T-helper 9 cell (primary cell): ENCODE measurements at places on chromosomes 16 and 17.

- no peak for DNase-seq
Measured at GRCh38 chr17:43952351-43952723, 1.4 kb downstream of the PYY start.

DNA sequence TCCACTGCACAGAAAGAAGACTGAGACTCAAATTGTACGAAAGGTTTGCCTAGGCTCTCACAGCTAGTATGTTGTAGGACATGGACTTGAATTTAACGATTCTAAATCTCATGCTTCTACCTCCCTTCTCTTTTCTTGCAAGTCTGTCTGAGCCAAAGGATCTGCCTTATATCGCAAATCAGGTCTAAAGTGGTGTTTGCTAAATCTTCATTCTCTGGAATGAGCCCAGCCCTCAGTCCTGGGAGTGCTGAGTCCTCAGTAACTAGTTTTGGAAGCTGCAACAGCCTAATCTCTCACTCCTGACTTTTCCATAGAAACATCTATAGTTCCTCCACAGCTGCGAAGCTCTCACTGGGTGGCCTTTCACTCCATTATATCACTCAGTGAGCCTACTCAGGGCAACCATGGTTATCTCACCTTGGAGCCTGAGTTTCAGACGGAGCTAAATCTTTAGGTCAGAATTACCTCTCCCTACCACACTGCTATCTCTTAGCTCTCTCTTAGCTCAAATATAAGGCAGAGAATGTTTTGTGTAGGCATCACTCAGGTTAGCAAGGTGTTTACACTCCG, 575.5 kb upstream of the C16orf82 start:
- DNase-seq, result no peak

DNA sequence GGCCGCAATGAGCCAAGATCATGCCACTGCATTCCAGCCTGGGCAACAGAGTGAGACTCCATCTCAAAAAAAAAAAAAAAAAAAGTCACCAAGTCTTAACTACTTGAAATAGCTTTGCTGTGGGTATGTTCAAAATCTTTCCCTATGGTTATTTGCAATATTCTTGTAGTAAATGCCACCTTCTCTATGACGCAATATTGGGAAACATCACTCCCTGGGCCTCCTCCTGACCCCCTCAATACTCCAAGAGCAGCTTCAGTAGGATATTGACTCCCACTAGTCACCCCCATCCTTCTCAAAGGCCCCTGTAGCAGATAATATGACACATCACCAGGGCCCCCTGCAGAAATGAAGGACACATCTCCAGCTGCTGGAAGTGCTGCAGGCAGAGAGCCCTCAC, 137.8 kb downstream of the AIPL1 start:
- DNase-seq, result no peak

DNA sequence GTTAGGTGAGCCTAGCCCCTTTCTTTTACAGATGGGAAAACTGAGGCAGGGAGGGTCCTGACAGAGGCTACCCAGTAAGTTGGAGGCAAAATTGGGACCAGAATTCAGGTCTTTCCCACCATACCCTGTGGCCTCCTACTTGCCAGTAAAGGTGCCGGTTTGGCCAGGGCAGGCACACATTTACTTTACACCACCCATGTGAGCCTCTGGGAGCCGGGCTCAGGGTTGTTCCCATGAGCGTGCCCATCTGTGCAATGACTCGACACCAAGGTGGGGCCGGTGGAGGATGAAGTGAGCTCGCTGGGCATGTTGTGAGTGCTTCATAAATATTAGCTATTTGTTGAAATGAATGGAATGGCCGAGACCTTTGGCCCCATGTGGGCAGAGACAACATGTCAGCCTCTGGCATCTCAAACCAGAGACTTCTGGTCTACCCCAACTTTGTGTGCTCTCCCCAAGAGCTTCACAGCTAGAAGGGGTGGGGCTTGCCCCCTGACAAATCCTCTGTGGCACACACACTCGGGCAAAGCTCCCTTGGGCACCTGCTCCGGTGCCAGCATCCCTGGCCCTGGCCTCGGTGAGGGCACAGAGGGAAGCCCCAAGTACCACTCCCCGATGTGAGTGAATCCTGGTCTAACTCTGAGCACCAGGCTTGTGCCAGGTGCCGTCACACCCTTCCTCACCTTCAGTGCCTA, 60.1 kb downstream of the SRCIN1 start:
- no peak for DNase-seq

DNA sequence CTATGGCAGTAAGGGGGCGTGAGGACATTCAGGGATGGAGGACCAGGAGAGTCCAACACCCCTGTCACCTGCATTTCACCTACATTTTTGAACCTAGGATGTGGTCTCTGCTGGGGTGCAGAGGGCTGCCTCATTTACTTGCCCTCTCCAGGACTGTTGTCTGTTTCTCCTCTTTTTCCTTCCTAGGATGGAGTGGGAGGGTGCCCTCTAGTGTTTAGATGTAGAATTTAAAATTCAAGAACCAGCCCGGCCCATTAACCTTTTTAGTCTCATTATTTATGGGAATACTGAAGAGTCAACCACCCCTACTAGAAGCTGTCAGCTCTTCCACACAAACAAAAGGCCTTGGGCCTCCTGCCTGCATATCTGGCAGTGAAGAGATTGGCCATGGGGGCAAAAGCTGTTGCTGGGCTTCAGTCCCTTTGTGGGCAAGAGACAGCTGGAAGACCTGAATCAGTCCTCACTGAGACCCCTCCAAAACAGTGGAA, 2.5 kb upstream of the STARD3 start:
- DNase-seq, result no peak

- DNase-seq, result no peak
Measured at GRCh38 chr17:9330611-9331271, 244.9 kb downstream of the STX8 start.

DNA sequence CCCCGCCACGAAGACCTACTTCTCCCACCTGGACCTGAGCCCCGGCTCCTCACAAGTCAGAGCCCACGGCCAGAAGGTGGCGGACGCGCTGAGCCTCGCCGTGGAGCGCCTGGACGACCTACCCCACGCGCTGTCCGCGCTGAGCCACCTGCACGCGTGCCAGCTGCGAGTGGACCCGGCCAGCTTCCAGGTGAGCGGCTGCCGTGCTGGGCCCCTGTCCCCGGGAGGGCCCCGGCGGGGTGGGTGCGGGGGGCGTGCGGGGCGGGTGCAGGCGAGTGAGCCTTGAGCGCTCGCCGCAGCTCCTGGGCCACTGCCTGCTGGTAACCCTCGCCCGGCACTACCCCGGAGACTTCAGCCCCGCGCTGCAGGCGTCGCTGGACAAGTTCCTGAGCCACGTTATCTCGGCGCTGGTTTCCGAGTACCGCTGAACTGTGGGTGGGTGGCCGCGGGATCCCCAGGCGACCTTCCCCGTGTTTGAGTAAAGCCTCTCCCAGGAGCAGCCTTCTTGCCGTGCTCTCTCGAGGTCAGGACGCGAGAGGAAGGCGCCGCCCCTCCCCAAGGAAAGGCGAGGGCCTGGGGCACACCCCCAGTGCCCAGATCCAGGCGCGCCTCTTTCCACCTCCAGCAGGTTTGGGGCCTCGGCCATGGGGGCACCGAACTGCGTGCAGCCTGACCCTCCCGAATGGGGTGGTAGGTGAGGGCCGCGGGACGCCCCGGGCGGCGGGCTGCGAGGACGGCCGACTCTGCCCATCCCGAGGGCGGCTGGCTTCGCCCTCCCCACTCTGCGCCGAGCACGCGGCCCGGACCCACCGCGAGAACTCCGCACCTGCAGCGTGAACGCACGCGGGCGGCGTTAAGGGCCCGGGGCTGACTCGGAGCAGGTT, 664 bp downstream of the HBQ1 start:
- DNase-seq, result peak; percentile 82

DNA sequence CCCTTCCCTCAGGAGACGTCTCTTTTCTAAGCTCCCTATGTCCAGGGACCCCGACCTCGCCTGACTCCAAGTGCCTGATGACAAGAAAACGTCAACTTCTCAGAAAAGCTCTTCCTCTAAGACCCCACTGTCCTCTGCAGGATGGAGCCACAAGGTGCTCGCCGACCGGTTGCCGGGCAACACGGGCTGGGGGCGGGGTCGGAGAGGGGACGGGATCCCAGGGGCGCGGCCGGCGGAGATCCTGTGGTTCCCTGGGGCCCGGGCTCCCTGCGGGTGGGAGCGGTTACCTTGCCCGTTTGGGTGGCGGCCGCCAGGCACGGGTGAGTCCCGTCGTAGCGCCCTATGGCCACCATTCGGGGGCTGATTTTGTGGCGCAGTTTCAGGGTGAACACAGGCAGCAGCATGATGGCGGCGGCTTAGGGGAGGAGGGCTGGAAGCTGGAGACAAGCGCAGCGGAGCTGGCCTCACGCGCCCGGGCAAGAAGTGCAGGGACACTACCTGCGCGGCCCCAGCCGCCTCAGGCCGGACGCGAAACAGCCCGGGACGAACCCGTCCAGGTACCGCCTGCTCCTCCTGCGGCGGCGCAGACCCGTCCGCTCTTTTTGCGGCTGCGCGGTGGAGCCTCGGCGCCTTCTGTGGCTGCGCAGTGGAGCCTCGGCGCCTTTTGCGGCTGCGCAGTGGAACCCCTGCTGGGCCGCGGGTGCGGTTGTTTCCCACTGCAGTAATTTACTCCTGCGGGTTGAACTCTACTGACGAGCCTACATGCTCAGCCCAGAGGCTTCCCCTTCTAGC, at the start of gene BBS2:
Gene BBS2 (minus strand): TSS at position 566 of the 792 bp plus-strand sequence. CDS start 162 bp downstream, at position 404.
- DNase-seq, result peak; percentile 84

GRCh38 chr17:70171159-70171558, 1.8 kb downstream of the KCNJ2 start:
- DNase-seq, result no peak

- DNase-seq, result no peak
Measured at GRCh38 chr16:12016291-12016947, 39.9 kb downstream of the SNX29 start.

DNA sequence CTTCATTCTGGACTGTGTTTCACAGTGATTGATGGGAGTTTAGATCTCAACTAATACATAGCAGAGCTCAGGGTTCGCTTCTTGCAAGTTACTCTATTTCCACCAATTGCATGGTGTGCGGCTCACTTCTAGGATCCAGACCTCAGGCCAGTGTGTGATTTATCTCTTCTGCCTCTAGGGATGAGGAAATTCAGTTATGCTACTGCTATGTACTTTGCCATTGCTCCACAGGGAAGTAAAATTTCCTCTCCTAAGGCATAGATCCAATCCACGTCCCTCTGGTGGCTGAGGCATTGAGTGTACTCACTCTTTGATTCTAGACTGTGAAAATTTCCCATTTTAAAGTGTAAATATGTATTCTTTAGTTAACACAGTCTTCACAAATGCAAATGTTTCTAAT, 214.1 kb downstream of the HS3ST3B1 start:
- DNase-seq, result no peak

DNA sequence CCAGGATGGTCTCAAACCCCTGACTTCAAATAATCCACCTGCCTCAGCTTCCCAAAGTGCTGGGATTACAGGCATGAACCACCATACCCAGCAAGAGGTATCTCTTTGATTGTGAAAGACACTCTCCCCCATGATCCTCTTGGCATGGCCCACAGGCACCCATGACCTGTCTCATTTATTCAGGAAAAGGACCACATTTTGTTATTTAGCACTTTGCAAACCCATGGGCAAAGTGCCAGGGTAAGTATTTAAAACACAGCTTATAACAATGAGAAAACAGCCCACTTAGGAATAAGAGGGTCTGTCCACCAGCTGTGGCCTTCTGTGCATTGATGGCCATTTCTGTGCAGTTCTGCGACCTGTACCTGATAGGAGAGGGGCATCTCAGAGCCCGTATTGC, 12.8 kb upstream of the AKTIP start:
- DNase-seq, result no peak

- DNase-seq, result no peak
Measured at GRCh38 chr17:77382966-77383612, 242.3 kb downstream of the SEC14L1 start.

DNA sequence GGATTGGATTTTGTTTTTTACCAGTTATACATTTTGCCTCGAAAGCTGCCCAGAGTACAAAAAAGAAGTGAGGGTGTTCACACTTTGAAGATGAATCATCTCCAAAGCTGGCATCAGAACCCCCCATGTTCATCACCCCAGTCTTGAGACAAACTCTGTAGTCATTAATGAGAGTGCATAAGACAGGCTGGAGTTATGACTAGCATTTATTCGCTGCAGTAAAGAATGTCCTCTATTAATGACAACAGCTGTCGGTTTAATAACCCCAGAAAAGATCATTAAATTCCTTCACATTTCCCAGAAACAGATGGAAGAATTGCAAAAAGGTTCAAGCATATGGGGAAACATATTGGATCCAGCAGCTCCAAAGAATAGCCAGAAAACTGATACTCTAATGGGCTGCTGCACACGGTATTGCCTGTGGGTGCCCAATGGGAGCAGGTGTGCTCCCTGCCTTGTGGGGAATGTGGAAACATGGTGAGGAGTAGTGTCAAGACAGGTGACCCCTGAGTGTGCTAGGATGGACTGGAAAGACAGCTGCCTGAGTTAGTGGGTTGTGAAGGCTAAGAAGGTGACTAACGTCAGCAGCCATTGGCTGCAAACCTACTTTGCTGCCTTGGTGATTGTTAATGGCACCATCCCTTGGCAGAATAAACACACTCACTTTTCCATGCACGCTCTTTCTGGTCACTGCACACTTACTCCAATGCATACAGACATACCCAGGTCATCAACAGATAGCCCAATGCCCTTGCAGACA, 81.9 kb downstream of the AIPL1 start:
- no peak for DNase-seq

DNA sequence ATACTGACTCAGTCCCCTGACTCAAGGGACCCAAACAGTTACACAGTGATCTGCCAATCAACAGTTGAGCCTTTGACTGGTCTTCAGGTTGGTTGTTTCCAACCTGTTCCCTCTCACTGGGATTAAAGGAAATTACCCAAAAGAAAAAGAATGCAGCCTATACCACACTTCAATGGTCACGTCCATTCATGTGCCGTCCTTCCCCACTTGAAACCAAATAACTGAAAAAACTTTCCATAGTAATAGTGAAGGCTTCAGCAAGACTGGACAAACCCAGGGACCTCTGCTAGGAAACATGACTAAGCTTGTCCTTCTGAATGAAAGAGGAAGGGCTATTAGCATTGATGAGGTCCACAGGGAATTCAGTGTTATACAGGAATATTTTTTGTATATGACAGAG, 30.6 kb downstream of the MRPS23 start:
- no peak for DNase-seq

- no peak for DNase-seq
Measured at GRCh38 chr17:15364615-15365014, 23.2 kb upstream of the TEKT3 start.

DNA sequence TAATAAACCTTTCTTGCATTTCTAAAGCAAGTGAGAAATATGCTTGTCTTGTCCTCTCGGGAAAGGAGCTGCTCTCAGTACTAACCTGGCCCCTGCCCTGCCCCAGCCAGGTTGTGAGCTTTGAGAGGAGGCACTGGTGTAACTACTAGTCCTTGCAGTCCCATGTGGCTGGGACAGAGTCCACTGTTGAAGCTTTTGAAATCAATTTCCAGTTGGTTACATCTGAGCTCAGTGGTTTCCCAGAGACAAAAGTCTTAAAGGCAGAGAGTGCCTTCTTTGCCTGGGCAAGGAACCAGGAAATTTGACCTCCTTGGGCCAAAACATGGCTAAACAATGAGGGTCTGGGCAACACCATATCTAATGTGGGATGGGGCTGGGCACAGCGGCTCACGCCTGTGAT, 48.7 kb downstream of the GSG1L start:
- DNase-seq, result no peak
